ENCODE measurements at places on chromosomes 1 and 21.

- DNase-seq, result no peak
Measured at GRCh38 chr1:64304823-64305222, 101.4 kb downstream of the UBE2U start.

DNA sequence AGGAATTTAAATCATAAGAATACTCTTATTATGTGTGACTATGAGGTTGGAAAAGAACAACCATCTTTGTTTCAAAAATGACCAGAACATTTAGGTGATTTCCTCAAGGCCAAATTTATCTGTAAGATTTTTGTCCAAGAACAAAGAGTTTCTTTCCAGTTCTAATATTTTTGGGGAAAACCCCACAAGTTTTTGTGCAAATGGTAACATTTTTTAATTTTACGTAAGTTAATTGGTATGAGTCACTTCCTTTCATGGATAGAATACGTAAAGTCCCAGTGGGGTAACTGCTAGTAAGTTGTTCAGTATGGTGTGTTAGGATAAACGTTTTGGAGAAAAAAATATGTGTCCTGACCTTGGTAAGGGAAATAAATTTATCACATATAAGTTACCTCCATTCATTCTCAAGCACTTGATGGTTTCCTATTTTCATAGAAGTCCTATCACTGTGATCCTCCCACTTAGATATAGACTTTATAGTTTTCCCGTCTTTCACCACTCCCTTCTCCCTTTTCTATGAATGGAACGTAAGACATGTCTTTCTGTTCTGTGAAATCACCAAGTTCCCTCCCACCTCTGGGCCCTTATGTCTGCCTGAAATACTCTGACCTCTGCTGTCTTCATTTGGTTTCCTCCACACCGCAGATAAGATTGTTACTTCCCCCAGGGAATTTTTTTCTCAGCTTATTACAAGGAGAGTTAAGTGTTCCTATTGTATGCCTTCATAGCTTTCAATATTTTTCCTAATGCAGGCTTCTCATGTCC lies 34.9 kb upstream of the TSNAX start:
- peak; percentile 15 for DNase-seq

- no peak for DNase-seq
Measured at GRCh38 chr1:60137406-60137805, 63.8 kb upstream of the C1orf87 start.

GRCh38 chr1:86546787-86547221 lies at the start of gene CLCA4:
TSS of gene CLCA4 (plus strand) at chr1:86547078. CDS start at chr1:86547120, 42 bp downstream.
- DNase-seq, result no peak

DNA sequence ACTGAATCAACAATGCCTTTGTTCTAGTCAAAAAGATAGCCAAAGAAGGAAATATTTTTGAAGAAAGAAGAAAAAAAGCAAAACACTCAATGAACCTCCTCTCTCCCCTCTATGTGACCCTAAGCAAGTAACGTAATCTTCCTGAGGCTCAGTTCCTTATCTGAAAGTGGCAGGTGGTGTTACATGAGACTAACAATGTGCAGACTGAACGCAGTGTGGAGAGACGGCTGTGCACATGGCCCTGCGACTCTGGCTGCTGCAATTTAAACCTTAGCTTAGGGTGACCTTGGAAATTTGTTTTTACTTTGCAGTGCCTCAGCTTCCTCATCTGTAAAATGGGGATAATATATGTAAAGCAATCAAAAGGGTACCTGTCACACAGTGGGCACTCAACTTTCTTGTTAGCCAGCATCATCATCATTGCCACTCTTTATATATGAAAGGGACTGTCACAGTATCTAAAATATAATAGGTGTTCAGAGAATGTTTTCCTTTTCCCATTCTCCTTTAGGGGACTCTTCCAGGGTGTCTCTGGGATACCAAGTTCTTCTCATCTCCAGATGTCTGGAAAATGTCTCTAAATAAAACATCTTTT lies 100.1 kb upstream of the JUN start:
- no peak for DNase-seq

DNA sequence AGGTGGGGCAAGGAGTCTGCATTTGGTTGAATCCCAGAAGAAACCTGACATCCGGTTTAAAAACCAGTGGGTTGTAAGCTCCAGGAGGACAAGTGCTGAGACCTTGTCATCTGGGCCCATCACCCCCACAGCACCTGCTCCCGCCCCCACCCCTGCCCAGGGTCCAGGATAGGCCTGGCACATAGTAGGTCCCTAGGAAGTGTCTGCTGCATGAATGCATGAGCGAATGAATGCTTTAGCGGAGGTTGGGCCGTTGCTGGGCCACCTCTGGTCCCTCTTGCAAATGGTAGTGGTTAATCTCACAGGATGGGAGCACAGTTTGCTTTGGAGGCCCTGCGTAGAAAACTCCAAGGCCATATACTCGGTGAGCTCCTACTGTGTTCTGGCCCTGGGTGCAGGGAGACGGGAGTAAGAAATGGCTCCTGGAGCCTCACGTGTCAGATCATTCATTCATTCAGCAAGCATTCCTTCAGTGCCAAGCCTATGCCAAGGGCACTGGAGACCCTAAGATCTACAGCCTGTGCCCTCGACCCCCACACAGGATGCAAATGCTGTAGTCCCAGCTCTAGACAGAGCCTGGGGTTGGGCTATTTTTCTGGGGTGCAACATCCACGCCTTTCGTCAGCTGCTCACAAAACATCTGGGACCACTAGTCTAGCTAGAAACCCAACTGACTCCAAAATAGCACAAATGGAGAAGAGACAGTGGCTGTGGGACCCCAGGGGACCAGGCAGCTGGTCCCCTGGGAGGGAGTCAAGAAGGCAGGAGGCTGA lies 28.9 kb downstream of the EPHA2 start:
- DNase-seq, result no peak

DNA sequence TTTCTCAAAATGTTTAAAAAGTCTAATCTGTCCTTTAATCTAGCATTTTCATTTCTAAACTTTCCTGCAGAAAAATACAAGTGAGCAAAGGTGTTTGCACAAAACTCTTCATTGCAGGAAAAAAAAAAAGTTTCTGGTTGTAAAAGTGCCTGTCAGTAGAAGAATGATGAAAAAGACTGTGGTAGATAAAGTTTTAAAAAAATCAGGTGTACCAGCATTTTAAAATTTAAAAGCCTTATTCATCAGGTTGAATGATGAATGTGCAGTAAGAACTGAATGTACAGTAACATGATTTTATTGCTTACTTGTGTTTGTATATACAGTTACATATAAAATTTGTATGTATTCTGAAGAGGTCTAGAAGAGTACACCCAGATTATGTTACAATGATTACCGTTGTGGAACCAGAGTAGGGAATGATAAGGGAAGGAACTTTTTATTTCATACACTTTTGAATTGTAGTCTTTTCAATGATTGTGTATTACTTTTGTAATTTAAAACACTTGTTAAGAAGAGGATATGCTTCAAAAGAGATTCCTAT lies 54.0 kb downstream of the FNBP1L start:
- DNase-seq, result no peak

GRCh38 chr1:44907893-44908292 lies 64.8 kb upstream of the PTCH2 start:
- no peak for DNase-seq

- DNase-seq, result no peak
Measured at GRCh38 chr1:211648980-211649934, 26.2 kb downstream of the NEK2 start.

DNA sequence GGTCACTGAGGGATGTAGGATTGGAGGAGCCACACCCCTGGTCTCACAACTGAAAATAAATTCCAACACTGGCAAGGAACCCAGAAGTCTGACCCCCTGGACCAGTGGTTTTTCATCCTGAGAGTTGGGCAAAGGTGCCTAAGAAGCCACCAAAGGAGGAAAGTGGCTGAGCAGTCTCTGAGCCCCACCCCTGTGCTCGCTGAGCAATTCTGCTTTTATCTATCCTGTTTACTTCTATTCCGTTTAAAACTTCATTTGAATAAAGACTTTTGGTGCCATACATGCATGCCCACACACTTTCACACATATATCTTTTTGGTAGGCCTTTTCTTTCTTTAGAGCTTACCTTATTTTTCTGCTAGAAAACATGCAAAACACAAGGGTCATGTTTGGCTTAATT lies 13.9 kb upstream of the CD53 start:
- DNase-seq, result no peak

DNA sequence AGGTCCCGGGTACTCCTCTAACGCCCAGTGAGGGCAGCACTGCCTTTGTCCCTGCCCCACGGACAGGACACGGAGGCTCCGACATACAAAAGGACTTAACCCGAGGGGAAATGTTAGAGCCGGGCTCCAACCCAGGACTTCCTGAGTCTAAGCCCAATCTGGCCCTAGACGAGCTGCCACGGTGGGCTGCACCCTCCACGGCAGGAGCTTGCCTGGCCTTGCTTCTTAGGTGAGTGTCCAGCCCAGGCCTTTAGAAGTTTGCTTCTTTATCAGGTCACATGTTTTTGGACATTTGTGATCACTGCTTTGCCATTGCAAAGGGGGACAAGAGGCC lies 11.0 kb upstream of the TMEM200B start:
- no peak for DNase-seq

- no peak for DNase-seq
Measured at GRCh38 chr1:4407851-4408250, 246.6 kb upstream of the AJAP1 start.

- DNase-seq, result no peak
Measured at GRCh38 chr1:100065969-100066227, 66.8 kb downstream of the SASS6 start.

GRCh38 chr1:23050201-23050600 lies 30.9 kb downstream of the KDM1A start:
- no peak for DNase-seq

GRCh38 chr1:92291372-92291999 lies 7.3 kb downstream of the GLMN start:
- peak; percentile 74 for DNase-seq

DNA sequence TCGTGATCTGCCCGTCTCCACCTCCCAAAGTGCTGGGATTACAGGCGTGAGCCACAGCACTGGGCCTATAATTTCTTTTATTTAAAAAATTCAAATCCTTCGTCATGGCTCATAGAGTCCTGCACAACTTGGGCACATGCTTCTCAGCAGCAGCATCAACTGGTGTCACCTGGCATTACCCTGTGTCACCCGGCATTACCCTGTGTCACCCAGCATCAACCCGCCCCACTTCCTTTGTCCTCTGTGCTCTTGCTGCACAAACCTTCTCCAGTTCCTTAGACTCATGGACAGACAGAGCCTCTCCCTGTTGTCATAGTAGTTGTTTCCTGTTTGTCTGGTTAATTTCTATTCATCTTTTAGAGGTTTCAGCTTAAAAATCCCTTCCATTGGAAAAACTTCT lies 121.2 kb upstream of the SERBP1 start:
- DNase-seq, result no peak

- DNase-seq, result peak; percentile 69
Measured at GRCh38 chr1:84122780-84123382, 21.2 kb upstream of the PRKACB start.

GRCh38 chr1:176241385-176242015 lies 34.4 kb upstream of the COP1 start:
- DNase-seq, result peak; percentile 55

GRCh38 chr1:96059736-96060135 lies 661.8 kb upstream of the PTBP2 start:
- no peak for DNase-seq

Measured in astrocyte of the spinal cord (primary cell).